OCI-M1 (cell line): ENCODE measurements at places on chromosomes 1 and 21.
A peak's percentile ranks its signal among the peaks of the same experiment; 100 is the strongest.

DNA sequence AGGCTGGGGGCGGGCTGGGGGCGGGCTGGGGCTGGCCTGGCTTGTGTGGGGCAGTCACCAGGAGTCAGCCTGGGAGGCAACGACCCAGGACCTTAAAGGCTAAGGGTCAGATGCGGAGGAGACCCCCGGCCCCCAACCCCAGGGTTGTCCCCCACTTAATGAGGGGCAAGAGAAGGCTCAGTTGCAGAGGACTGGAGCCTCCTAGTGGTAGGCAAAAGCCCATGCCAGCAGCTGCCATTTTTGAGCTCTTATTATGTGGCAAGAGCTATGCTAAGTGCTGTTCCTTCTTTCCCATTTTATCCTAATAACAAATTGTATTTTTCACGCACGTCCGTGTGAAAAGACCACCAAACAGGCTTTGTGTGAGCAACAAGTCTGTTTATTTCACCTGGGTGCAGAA is 8.0 kb downstream of the KIAA1614 start:
- DNase-seq, result peak; percentile 22

- DNase-seq, result peak; percentile 42
These were observed 29.3 kb downstream of the NIBAN1 start for GRCh38 chr1:184945029-184945428.

- DNase-seq, result no peak
These were observed 11.8 kb downstream of the LAPTM5 start for GRCh38 chr1:30745834-30746208.

- no peak for DNase-seq
These were observed at the start of gene PLPPR5 for GRCh38 chr1:99004861-99005442. PLPPR5 (minus strand) TSS chr1:99004861; CDS start chr1:99004671, 190 bp downstream.

GRCh38 chr1:18575620-18576019 is 55.0 kb upstream of the PAX7 start:
- peak; percentile 70 for DNase-seq

GRCh38 chr1:172239901-172240300 is 180.6 kb upstream of the C1orf105 start:
- DNase-seq, result no peak

DNA sequence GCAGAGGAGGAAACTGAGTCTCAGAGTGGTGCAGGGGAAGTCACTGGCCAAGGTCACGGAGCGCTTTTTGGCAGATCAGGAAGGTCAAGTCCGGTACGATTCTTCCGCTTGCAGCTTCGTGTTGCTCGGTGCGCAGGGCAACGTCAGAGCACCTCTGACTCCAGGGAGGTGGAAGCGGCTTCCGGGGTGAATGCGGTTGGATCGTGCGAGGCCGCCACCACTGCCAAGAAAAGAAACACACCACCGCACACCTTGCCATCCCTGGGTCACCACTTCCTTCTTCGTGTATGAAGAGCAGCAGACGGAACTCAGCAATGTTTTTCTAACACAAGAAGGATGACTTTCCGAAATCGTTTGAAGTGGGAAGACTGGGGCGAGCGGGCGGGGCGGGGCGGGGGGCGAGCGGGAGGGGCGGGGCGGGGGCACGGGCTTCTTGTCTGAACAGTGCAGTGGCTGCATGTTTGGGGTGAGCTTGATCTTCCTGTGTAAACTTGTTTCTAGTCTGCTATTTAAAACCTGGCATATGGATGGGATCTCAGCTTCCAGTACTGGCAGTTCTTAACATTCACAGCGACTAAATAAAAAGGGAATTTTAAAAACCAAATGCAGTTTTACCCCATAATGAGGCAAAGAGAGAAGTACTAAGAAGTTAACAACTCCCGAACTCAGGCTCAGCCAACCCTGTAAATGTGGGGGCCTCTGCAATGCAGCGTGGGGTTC is 300.0 kb downstream of the RRAGC start:
- no peak for DNase-seq

- DNase-seq, result no peak
These were observed 576.0 kb downstream of the KIF26B start for GRCh38 chr1:245730801-245731200.

GRCh38 chr1:180163041-180163440 is 8.4 kb downstream of the QSOX1 start:
- DNase-seq, result peak; percentile 38

DNA sequence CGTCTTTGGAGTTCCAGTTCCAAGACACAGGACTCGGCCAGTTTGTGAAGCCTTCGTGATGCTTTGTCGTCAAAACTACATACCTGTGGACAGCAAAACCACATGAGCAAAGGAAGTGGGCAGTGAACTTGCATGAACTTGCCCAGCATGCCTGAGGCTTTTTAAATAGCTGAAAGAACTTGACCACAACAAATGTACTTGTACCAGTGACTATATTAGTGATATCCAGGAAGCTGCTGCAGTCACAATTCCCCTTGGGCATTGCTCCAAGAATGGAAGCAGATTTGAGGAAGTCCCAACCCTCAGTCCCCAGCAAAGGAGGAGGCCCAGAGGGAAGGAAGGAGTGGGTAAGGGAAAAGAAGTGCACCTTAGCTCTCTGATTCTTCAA is 2.6 kb downstream of the FUCA1 start:
- DNase-seq, result peak; percentile 17

DNA sequence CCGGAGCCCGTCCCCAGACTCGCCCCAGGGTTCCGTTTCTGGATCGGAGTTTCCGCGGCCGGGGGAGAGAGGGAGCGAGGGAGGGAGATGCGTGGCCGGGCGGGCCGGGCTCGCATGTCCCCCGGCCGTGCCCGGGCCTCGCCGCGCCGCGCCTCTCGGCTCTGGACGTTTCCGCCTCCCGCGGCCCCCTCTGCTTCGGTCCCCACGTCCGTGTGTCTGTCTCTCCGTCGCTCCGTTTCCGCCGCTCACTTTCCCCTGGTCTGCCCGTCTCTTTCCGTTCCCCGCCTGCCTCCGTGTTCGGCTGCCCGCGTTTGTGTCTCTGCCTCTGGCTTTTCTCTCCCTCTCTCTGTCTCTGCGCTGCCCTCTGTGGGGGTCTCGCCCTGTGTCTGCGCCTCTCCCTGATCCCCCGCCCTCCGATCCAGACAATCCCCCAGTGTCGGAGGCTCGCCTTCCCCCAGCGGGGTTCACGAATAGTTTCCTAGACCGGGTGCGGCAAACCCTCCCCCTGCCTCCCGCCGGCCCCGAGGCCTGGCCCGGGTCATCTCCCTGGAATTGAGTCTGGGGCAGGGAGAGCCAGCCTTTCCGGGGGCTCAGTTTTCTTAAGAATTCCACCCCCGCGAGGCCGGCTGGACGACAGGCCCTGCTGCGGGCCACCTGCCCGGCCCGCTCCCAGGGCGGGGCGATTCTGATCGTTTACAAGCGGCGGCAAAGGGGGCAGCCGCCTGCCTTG is 735 bp downstream of the NBL1 start:
- DNase-seq, result no peak

DNA sequence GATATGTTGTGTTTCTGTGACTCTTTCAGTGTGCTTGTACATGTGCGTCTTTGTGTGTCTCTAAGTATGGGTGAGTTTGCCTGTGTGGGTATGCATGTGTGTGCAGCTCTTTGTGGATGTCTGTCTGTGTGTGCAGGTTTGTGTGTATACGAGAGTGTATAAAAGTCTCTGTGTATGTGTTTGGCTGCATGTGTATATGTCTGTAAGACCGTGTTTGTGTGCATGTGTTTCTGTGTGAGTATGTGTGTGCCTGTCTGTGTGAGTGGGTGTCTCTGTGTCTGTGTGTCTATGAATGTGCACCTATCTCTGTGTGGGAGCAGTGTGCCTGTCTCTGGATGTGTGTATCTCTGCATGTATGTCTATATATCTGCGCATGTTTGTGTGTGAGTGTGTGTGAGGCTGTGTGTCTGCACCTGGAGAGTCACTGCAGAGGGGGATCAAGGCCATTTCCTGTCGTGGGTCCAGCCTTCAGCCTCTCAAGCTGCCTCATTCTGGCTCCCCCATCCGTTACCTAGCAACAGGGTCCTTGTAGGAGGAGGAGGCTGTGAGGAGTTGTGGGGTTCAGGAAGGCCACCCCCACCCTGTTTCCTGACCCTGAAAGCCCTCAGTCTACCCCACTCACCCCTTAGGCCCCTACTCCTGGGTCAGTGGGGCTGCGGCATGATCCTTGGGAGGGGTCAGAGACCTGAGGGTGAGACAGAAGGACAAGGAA is 10.4 kb downstream of the FGR start:
- DNase-seq, result no peak

GRCh38 chr1:207503950-207504349 is 8.0 kb downstream of the CR1 start:
- no peak for DNase-seq

GRCh38 chr21:33546086-33546485 is 3.2 kb downstream of the SON start:
- DNase-seq, result no peak

GRCh38 chr1:218390618-218391017 is 45.5 kb downstream of the TGFB2 start:
- no peak for DNase-seq

DNA sequence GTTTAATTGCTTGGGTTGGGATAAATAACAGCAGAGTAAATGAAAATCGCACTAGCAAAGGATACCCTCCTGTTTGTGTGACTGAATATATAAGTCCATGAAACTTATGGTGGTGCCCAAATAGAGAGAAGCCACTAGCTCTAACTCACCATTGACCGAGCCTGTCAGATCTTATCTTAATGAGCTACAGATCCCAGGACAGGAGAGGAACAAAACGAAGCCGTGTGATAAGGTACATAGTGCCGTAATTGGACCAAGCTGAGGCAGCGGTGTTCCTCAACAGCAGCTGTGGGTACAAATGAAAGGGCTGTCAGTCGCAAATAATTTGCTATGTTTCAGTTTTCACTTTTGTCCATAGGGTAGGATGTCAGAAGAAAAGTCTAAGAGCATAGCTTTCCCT is 276.1 kb downstream of the PTBP2 start:
- DNase-seq, result peak; percentile 8

GRCh38 chr1:60949154-60949825 is 133.1 kb upstream of the NFIA start:
- no peak for DNase-seq

GRCh38 chr21:45355573-45355972 is 49.4 kb upstream of the COL18A1 start:
- DNase-seq, result no peak

- no peak for DNase-seq
These were observed 119.7 kb downstream of the PROX1 start for GRCh38 chr1:214107322-214108096.

DNA sequence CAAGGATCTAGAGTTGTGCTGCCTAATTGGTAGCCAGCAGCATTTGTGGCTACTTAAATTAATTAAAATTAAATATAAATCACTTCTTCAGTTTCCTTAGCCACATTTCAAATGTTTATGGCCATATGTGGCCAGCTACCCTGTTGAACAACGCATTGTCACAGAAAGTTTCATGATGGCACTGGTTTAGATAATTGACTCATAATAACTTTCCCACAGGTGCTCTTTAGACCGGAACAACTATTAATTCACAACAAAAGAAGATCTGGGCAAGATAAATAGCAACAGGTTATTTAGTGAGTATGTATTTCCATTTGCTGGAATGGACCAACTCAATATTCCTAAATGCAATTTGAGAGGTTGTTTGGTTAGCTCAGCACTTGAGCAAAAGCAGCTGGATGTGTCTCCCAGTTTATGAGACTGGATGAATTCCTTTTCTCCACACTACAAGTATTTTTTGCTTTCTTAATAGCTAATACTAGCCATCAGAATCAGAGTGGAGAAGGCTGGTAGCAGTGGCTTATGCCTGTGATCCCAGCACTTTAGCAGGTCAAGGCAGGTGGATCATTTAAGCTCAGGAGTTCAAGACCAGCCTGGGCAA is 3.7 kb upstream of the AMIGO1 start:
- DNase-seq, result no peak

DNA sequence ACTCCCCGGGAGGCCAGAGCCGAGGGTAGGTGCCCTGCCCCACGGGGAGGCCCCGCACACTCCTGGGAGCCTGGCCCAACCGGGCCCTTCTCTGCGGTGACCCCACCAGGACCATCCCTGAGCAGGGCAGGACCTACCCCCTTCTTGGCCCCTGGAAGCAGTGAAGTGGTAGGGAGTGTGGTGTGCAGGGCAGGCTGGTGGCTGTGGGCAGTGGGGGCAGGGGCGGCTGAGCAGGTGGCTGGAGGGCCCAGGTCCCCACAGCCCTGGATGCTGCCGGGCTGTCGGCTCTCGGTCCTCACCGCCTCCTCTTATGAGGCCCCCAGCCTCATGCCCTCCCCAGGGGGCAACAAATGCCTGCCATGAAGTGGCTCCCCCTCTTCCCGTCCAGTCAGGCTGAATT is 19.5 kb downstream of the PLCH2 start:
- no peak for DNase-seq

- no peak for DNase-seq
These were observed 21.9 kb upstream of the SPAG17 start for GRCh38 chr1:118206966-118207365.

DNA sequence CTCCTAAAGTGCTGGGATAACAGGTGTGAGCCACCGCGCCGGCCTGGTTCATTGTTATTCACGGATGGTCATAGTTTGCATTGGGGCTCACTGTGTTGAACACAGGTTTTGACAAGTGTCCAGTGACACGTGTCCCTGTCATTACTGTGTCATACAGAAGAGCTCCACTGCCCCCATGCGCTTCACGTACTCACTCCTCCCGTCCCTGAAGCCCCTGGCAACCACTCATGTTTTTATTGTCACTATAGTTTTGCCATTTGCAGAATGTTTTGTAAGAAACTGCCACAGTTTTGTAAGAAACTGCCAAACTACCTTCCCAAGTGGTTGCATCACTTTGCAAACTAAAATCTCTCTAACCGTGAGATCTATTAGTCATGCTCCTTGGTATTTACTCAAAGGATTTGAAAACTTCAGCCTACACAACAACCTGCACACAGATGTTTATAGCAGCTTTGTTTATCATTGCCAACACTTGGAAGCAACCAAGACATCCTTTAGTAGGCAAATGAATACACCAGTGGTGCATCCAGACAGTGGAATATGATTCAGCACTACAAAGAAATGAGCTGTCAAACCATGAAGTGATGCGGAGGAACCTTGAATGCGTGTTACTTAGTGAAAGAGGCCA is 163.2 kb upstream of the COL6A1 start:
- DNase-seq, result peak; percentile 33
